ENCODE measurements at places on chromosomes 13 and 19. TPM values are rescaled to one million over a fixed set of nuclear protein-coding genes. Genes with fewer than 3 reads are reported as not detected.

DNA sequence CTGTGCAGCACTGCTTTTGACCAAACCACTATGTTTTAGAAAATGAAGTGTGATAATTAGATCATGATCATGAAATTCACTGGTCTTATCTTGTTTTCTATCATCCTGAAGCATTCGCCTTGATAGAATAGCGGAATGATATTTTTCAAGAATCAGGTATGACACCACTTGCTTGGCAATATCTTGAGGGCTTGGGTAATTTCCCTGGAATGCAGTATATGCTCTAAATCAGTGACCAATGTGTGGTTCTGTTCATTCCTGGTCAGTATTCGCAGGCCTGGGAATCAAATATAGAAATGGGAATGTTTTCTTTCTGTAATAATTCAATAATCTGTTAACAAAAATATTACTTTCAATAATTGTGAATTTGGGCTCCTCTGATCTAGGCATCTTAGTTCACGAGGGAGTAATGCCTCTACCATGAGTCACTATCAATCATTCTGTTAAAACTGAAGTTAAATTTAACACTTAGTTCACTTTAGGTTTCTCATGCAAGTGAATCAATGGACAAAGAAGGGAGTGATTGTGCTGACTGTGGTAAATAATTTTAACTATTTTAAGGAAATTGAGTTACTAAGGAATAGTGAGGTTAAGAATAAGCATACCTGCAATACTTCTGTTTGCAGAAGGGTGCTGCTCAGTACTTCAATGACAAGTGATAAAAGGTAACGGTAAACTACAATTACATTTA is 137.9 kb downstream of the PCDH20 start:
- H3K27ac ChIP-seq, result no peak overlapping the region
- H3K36me3 ChIP-seq, result no peaks in the 10 kb centered on the region
- DNase-seq, result no peak
- H3K27me3 ChIP-seq, result no peaks in the 10 kb centered on the region

DNA sequence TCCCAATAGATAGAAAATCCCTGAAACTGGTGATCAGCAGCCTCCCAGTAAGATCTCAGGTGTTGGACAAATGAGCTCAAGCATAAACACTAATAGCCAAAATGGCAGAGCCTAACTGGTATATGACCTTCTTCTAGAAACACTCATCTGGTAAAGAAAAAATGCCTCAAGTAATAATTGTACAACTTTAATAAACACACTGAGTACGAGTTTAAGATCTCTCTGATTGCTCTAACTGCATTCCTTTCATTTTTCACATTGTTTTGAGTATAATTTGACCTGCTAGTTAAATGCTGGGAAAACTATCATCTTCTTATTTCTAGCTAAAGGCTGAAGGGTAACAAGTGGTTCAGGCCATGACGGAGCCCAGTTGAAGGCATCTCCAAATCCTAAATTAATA is 2009.5 kb upstream of the PCDH20 start:
- H3K4me1 ChIP-seq, result no peaks in the 10 kb centered on the region
- no peak overlapping the region for H3K27ac ChIP-seq
- no peaks in the 10 kb centered on the region for H3K36me3 ChIP-seq
- H3K27me3 ChIP-seq, result no peaks in the 10 kb centered on the region
- no peak overlapping the region for H3K4me3 ChIP-seq

DNA sequence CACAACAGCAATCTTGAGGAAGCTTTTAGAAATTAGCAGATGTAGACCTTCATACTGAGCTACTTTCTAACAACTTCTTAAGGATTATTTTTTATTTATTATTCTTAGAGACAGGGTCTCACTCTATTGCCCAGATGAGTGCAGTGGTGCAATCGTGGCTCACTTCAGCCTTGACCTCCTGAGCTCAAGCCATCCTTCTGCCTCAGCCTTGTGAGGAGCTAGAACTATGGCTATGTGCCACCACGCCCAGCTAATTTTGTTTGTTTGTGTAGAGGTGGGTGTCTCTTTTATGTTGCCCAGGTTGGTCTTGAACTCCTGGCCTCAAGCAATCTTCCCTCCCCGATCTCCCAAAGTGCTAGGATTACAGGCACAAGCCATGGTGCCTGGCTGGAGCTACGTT is 200.6 kb downstream of the TSHZ3 start:
- no peak overlapping the region for H3K4me3 ChIP-seq
- H3K27me3 ChIP-seq, result no peaks in the 10 kb centered on the region
- DNase-seq, result no peak

ZNF578 gene
- 2.5 TPM for total RNA-seq
